GM12865 (cell line): ENCODE measurements at places on chromosomes 6 and 20.

- peak; percentile 5 for DNase-seq
These were observed 18.4 kb downstream of the LAMA4 start for GRCh38 chr6:112235956-112236355.

- no peak for DNase-seq
These were observed 45.9 kb upstream of the SASH1 start for GRCh38 chr6:148296771-148297170.

- no peak for DNase-seq
These were observed 113.9 kb downstream of the GMPR start for GRCh38 chr6:16352258-16352635.

GRCh38 chr6:17470202-17470937 is 77.0 kb downstream of the CAP2 start:
- DNase-seq: no peak

GRCh38 chr6:163302747-163303146 is 111.8 kb upstream of the QKI start:
- DNase-seq: no peak

- DNase-seq: no peak
These were observed 79.9 kb upstream of the BHLHE23 start for GRCh38 chr20:63086421-63087235.

GRCh38 chr6:165662041-165662748 is 846 bp downstream of the PDE10A start:
- no peak for DNase-seq

- DNase-seq: no peak
These were observed 248.9 kb downstream of the LRFN2 start for GRCh38 chr6:40338306-40338705.

DNA sequence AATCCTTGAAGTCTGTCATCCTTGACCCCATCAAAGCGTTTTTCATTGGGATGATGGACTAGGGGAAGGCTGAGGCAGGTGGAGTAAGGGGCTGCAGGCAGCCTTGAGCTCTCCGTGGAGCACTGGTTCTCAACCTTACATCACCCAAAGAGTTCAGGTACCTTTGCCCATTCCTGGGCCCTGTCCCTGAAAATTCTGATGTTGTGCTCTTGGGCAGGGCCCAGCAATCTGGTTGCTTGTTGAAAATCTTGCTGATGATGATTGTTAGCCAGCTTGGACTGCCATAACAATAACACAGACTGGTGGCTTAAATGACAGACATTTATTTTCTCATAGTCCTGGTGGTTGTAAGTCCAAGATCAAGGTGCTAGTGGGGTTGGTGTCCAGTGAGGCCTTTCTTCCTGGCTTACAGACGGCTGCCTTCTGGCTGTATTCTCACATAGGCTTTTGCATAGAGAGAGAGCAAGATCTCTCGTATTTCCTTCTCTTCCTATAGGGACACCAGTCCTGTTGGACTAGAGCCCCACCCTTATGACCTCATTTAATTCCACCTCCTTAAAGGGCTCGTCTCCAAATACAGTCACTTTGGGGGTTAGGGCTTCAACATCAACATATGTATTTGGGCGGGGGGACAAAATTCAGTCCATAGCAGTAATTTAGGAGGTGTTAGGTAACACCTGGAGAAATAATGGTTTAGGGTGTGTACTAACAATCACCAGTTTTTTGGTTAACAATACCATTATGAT is 104.9 kb downstream of the PLEKHG1 start:
- no peak for DNase-seq

GRCh38 chr6:140718021-140718420 is 1343.6 kb upstream of the CITED2 start:
- no peak for DNase-seq

DNA sequence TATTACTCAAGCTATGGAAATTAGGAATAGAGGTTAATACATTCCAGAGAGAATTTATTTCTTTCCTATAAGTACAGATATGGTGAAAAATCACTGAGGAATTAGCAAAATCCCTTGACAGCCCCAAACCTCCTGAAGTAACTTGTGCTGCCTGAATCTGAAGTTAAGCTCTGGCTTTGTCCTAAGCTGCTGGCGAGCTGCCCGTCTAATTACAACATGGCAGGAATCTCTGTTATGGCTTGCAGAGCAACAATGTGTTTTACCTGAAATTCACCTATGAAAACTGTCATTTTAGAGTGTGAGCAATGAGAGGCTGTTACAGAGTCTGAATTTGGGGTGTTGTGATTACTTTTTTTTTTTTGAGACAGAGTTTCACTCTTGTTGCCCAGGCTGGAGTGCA is 22.5 kb upstream of the IYD start:
- DNase-seq: no peak

GRCh38 chr6:15574486-15574885 is 88.3 kb downstream of the DTNBP1 start:
- DNase-seq: no peak

- DNase-seq: peak; percentile 78
These were observed 20.4 kb downstream of the HLA-G start for GRCh38 chr6:29847871-29848630.

DNA sequence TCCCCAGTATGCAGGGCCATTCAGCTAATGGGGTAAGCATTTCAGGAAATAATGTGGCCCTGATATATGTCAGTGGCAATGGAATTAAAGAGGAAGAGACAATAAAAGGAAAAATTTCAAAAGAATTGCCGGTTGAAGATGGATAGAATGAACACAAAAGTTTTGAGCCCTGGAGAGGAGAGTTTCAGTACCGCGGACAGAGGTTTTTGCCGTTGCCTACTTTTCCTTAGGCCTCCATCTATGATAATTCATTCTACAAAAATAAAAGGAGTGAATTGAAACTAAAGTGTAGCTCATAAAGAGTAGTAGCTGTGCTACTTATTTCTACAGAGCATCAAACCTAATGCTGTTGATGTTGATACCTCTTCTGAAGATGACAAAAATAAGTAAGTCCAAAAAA is 140.7 kb downstream of the RNASET2 start:
- DNase-seq: no peak

DNA sequence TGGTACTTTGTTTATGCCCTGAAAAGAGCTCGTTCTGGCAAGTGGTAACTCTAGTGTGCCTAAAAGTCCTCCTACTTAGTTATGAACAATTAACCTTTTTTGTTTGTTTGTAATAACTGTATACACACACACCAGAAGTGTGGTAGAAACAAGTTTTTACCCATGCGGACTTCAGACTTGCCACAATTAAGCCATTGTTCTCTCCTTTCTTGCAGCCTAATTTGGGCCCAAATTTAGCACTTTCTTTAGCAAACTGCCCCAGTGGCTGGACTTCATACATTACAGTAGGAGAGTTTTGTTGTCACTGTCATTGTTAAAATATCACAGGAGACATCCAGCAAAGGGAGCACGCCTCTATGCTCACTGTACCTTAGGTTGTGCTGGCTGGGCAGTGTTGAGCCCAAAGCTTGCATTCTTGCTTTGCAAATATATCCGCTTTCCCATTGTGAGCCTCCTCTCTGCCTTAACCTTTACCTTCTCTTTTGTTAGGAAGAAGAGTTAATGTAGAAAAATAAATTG is 53.0 kb downstream of the LRRC1 start:
- DNase-seq: no peak

GRCh38 chr6:166578536-166579236 is 7.8 kb downstream of the RAMACL start:
- no peak for DNase-seq

DNA sequence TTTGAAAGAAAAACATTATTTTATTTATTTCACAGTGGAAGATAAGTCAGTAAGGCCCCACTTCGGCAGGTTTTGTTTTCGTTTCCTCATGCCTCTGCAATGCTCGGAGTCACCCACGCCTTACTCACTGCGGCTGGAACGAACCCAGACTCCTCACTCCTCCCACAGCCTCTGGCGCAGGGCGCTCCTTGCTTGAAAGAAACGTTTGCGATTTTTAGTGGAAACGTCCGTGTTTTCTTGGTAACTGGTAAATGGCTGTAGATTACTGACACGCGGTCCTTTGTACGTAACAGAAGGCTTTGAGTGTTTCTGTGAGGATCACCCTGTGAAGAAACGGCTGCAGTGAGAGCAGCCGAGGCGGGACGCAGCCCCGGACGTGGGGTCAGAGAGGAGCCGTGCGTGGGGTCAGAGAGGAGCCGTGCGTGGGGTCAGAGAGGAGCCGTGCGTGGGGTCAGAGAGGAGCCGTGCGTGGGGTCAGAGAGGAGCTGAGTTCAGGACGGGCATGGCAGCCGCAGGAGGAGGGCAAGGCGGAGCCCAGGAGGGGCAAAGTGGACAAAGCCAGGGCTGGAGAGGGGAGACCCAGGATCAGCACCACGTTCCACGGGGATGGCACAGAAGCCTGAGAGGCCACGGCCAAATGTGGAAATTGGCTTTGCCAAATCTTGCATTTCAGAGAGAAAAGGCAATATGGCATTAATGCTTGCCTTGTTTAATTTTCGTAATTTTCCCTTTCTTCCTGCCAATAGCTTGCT is 198.6 kb upstream of the THBS2 start:
- DNase-seq: no peak

DNA sequence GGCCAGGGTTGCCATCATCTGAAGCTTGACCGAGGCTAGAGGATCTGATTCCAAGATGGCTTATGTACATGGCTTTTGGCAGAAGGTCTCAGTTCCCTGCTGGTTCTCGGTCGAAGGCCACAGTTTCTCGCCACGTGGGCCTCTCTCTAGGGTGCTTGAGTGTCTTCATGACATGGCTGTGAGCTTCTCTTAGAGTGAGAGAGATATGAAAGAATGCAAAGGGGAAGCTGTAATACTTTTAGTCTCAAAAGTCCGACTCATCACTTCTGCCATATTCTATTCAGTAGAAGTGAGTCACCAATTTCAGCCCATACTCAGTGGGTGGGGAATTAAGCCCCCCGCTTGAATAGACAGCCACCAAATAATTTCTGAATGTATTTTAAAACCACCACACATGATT is 94.2 kb downstream of the UTRN start:
- DNase-seq: no peak

DNA sequence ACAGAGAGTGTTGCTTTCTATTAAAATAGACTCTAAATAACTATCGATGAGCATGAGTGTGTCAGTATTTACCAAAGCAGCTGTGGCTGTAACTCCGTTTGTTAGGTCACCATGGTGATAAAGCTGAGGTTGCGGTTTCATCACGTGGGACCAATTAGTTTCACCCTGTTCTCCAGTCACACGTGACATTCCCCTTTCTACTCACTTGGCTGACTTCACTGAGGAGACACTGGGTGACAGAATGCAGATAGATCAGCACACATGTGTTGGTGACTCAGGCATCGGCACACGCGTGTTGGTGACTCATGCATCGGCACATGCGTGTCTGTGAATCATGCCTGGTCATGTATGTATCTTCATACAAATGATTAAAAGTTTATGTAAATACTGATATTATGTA is 285.4 kb downstream of the THBS2 start:
- DNase-seq: peak; percentile 54

- no peak for DNase-seq
These were observed 22.6 kb downstream of the BPIFB1 start for GRCh38 chr20:33305589-33306057.

GRCh38 chr6:124056407-124057334 is 253.0 kb downstream of the NKAIN2 start:
- no peak for DNase-seq

DNA sequence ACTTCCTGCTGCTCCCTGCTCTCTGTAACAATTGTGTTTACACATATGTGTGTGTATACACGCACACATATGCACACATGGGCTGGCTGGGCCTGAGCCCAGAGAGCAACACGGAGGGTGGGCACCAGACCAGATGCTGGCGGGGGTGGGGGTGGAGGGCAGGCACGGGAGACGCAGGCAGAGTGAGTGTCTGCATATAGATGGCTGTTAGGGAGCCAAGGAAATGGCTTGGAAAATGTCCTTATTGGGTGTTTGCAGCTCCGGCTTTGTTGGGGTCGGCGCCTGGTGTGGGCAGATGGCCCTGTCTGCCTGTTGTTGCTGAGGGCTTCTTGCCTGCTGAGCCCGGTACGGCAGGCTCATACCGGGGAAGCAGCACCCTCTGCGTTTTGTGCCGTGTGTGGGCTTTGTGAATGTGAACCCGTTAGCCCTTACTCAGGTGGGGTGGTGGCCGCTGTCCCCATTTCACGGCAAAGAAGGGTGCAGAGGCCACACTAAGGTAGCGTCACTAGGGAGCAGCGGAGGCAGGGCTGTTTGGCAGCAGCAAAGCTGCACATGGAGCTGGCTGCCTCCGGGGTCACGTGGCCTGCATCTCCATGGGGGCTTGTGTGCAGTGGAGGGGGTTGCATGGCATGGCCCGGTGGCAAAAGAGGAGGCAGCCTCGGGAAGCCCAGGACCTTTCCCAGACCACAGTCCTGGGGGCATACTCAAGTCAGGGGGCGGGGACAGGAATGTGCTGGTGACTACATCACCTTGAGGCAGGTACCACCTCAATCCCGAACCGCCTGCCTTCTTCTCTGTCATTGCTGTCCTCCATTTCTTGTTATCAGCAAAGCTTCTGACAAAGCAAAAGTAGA is 47.4 kb upstream of the SRF start:
- DNase-seq: no peak

DNA sequence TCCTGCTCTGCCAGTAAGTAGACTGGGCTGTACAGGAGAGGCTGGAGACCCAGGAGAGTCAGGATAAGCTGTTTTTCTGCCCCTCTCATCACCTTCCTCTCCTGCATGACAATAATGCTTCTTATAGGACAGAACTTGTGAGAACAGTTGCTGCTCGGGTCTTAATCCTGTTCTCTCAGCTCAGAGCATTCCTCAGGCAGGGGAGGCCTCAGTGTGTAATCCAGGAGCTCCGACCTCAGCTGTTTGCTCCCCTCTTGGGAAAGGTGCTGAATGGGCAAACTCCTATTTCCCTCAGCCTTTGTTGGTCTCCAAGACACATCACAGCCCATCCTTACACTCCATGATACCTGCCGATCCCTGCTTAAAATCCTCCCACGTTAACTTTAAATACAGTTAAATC is 134.9 kb upstream of the LRFN2 start:
- DNase-seq: no peak

DNA sequence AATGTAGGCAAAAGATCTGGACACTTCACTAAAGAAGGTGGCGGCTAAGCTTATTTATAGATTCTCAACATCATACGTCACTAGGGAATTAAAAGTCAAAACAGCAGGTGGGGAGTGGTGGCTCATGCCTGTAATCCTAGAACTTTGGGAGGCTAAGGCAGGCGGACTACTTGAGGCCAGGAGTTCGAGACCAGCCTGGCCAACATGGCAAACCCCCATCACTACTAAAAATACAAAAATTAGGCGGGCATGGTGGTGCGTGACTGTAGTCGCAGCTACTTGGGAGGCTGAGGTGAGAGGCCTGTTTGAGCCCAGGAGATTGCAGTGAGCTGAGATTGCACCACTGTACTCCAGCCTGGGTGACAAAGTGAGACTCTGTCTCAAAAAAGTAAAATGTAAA is 74.6 kb downstream of the GPX5 start:
- DNase-seq: no peak

DNA sequence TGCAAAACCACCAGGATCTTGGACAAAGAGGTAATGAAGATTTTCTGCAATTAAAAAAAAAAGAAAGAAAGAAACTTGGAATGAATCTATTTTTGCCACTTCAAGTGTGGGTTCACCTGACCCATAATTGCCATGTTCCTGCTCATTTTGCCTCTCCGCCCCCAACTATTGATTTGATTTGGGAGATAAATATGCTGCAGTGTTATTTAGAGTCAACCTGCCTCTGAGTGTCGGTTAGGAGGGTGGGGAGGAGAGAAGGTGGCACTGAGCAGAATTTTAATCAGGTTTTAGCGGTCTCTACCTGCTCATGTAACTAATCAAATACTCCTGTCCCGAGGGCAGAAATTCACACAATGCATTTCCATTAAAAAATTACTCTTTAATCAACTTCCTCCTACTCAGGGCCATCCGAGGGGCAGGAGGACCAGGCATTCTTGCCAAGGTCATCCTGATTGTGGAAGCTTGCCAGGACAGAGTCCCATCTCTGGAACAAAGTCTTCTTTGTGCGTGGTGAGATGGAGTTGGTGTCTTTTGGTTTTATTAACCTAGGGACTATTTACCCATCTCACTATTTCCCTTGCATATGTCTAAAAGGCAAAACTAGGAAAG is 300.1 kb downstream of the CDH26 start:
- no peak for DNase-seq
